ENCODE measurements at places on chromosomes 4 and X.

DNA sequence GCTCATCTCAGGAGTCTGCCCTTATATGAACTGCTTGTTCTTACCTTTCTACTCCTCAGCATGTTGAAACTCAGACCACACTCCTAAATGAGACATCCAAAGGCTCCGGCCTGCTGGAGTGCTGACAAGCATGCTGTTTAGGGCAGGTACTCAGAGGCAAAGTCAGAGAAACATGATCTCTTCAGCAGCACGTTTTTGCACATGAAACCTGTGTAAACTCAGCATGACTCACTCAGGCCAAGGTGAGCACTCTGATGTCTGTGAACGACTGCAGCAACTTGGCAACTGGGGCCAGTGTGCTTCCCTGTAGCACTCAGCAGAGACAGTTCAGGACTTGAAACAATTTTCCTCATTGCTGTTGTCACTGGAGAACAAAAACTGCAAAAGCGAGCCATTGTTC, 109.6 kb downstream of the PACRGL start:
- no peak overlapping the region for H3K4me3 ChIP-seq
- H3K36me3 ChIP-seq = no peaks in the 10 kb centered on the region
- no peaks in the 10 kb centered on the region for H3K4me1 ChIP-seq
- no peak for DNase-seq
- H3K27ac ChIP-seq = no peak overlapping the region

- no peak for DNase-seq
- H3K4me1 ChIP-seq = peaks cover 14% of the 10 kb centered on the region
- H3K27me3 ChIP-seq = peaks cover 26% of the 10 kb centered on the region
- H3K36me3 ChIP-seq = no peaks in the 10 kb centered on the region
- H3K4me3 ChIP-seq = peak within 1 kb of the TSS; percentile 60
- no peak within 1 kb of the TSS for H3K27ac ChIP-seq
Observed at GRCh38 chr4:56681158-56681852, at the start of gene HOPX. HOPX (minus strand) TSS chr4:56681296; CDS start chr4:56657816, 23,480 bp downstream.

DNA sequence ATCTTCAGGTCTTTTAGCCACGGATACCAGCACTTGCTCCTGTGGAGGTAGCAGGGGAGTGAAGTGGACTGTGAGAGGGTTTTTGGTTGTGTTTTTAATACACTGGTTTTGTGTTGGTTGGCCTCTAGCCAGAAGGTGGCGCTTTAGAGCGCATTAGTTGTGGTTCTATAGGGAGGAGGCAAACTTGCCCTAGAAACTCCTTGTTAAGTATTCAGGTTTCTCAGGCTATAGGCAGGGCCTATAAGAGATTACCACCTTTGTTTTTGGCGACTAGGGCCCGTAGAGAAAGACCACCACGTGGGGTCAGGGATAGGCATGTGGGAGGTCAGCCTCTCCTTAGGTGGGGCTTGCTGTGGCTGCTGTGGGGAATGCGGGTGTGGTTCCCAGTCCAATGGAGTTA, 221.6 kb upstream of the SPANXN4 start:
- no peaks in the 10 kb centered on the region for H3K4me1 ChIP-seq
- H3K27me3 ChIP-seq = no peaks in the 10 kb centered on the region
- no peak for DNase-seq
- no peak overlapping the region for H3K27ac ChIP-seq

GRCh38 chrX:146754268-146754667, 55.3 kb upstream of the CXorf51B start:
- no peaks in the 10 kb centered on the region for H3K27me3 ChIP-seq
- no peaks in the 10 kb centered on the region for H3K4me1 ChIP-seq
- peaks cover 1% of the 10 kb centered on the region for H3K36me3 ChIP-seq
- no peak for DNase-seq
- no peak overlapping the region for H3K27ac ChIP-seq

DNA sequence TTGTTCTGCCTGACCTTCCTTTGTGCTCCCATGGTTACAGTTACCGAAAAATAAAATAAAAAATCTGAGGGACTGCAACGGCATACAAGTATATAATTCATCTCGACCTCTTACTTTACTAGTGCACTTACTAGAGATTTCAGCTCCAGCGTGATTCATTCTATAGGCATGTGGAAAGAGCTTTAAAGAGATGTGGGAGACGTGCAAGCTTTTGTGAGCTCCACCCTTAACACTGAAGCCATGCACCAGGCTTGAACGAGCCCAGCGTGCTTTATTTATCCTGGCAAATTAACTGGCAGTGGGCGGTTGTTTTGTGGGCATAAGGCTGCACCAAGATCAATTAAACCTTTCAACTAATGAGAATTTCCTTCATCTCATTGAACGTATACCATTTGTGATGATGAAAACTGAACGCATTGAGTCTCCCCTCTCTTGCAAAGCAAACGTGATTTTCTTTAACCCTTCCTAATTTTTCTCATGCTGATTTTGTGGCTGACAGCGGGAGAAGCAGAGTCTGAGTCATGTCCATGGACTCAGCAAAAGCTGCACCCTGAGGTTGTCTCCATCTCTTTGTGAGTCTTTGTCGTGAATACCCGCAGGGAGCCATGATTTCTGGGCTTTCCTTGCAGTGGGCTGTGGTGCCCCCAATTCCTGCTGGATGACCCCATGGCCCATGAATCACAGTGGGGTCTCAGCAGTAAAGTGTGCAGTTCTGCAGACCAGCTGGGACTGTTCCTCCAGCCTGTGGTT, 60.1 kb downstream of the MXRA5 start:
- no peak overlapping the region for H3K4me3 ChIP-seq
- no peaks in the 10 kb centered on the region for H3K4me1 ChIP-seq
- no peak for DNase-seq
- no peak overlapping the region for H3K27ac ChIP-seq

DNA sequence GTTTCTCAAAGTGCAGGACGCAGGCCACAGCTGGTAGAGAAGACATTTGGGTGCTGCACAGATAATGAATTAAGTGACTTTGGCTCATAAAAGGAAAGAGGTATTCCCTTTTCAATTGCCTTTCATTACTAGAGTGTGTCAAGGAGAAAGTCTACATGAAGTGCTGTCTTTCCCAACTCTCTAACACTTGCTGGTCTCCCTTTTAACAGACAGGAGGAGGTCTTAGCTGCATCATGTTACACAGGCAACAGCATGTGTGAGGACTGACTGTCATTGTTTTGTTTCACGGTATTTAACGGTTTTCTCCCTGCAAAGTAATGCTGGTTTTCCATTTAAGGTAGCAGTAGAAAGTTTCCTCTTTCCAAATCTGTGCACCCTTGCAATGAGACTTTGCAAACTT, 291.3 kb upstream of the LDB2 start:
- H3K27me3 ChIP-seq = peaks cover 21% of the 10 kb centered on the region
- no peak overlapping the region for H3K27ac ChIP-seq
- no peak for DNase-seq
- H3K36me3 ChIP-seq = no peaks in the 10 kb centered on the region
- H3K4me3 ChIP-seq = no peak overlapping the region

DNA sequence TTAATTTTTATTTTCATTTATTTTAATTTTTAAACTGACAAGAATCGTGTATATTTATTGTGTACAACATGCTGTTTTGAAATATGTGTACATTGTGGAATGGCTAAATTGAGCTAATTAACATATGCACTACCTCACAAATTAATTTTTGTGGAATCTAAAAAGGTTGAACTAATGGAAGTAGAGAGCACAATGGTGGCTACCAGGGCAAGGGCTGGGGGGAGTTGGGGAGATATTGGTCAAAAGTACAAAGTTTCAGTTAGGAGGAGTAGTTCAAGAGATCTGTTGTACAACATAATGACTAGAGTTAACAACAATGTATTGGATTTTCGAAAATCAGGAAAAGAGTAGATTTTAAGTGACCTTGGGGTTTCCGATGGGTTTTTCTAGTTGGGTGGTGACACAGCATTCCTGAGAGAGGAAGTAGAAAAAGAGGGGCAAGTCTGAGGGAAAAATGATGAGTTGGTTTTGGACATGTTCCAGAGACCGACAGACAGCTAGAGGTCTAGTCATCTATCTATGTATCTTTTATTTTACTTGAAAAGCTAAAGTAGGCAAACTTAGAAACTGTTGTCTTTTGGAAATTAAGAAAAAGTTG, 23.2 kb downstream of the APOO start:
- peaks cover 7% of the 10 kb centered on the region for H3K36me3 ChIP-seq
- H3K4me3 ChIP-seq = no peak overlapping the region
- no peaks in the 10 kb centered on the region for H3K27me3 ChIP-seq
- H3K27ac ChIP-seq = peak overlapping the region; percentile 30
- H3K4me1 ChIP-seq = no peaks in the 10 kb centered on the region
- no peak for DNase-seq

DNA sequence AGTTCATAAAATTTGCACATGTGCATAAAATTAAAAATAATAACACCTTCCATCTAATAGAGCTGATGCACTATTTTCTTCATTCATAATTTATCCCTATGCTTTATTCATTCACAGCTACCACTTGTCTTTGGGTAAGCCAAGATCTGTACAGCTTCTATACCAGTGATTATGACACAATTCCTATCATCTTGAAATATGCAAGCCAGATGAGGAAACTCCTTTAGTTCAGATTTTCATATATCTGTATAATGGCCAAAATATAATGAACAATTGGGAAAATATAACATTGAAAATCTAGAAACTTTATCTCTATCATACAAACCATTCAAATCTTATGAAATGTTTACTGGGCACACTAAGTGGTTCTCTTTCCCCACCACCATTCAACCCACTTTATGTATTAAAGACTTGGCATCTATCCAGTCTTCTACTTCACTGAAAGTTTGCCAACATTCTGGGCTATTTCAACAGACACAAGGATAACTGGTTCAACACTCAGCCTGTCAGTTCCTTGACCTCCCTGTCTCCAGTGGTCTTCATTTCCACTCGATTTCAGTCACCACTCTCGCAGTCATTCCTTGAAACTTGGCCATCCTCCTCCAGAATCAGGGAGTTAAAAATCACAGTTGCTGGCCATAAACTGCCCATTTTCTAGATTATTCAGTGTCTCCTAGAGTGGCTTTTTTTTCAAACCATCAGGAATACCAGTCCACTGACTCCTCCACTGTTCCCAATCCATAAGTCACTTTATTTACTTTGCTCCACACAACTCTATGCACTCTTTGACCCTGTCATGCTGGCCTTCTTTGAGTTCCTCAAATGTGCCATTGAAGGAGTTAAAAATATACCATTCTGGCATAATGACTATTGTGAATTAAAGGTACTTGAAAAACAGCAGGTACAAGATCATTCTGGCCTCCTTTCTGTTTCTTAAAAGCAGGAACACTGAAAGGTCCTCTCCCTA, 85.5 kb downstream of the CAMK2D start:
- peaks cover 35% of the 10 kb centered on the region for H3K4me1 ChIP-seq
- H3K27ac ChIP-seq = peak overlapping the region; percentile 98
- no peaks in the 10 kb centered on the region for H3K27me3 ChIP-seq
- no peaks in the 10 kb centered on the region for H3K36me3 ChIP-seq

DNA sequence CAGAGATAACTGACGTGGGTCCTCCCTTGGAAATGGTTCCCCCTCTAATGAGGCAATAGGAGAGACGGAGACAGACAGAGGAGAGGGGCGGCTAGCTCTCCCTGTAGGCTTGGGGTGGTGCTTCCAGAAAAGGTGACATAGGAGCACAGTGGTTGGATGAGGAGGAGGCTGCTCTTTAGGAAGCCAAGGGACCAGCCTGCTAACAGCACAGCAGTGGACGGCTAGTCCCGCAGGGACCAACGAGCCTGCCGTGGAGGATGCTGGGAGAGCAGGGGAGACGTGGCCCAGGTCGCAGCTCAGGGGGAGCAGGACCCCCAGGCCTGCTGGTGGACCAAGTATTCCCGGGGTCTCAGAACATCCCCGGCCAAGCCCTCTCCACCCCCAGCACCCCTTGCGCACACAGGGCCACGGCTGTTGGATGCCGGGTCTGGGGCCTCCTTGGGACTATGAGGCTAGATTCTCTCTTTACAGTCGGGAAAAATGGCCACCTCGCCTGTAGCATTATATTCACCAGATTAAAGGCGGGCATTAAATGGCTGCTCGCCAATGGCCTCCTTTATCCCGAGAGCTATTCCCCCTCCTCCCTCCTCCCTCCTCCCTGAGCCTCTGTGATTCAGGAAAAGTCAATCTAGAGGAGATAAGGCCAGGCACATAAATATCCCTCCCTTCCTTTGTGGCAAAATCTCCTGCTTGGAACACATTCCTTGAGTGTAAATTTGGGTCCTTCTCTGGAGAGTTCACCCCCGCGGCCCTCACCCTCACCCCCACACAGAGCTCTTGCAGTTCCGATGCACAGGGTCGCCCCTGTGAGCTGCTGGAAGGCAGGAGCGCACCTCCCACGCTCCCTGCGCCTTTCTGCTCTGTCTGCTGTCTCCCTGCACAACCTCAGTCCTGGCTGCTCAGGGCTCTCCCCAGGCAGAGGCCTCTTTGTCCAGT, 30.5 kb upstream of the NSG1 start:
- H3K4me1 ChIP-seq = peaks cover 9% of the 10 kb centered on the region
- H3K36me3 ChIP-seq = peaks cover 2% of the 10 kb centered on the region
- peaks cover 41% of the 10 kb centered on the region for H3K27me3 ChIP-seq
- no peak overlapping the region for H3K4me3 ChIP-seq
- no peak for DNase-seq

DNA sequence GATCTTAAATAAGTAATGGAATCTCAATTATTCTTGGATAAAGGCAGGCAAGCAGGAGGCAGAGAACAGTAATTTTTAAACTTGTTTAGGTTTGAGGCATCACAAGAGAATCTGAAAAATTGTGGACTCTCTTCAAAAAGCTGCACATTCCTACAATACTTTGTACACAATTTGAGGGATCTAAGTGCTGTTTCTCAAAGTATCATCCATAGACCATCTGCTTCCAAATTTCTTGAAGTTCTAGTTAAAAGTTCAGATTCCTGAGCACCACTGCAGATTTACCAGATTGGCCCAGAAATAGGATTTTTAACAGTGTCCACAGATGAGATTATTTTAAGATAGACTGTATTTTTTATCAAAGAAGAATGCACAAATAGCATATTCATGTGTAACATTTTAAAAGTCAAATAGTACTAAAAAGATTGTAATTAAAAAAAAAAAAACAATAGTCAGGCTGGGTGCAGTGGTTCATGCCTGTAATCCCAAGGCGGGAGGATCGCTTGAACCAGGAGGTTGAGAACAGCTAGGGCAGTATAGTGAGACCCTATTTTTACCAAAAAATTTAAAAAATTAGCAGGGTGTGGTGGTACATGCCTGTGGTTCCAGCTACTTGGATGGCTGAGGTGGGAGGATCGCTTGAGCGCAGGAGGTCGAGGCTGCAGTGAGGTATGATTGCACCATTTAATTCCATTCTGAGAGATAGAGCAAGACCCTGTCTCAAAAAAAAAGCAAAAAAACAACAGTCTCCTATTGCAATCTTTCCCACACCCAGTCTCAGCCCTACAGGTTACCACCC, 14.2 kb upstream of the FNIP2 start:
- no peak overlapping the region for H3K27ac ChIP-seq
- no peak for DNase-seq

GRCh38 chrX:21875013-21875412, 19.2 kb downstream of the YY2 start:
- no peaks in the 10 kb centered on the region for H3K4me1 ChIP-seq
- H3K27ac ChIP-seq = no peak overlapping the region
- no peaks in the 10 kb centered on the region for H3K27me3 ChIP-seq
- peaks cover 5% of the 10 kb centered on the region for H3K36me3 ChIP-seq

- H3K27me3 ChIP-seq = no peaks in the 10 kb centered on the region
- H3K36me3 ChIP-seq = peaks cover 3% of the 10 kb centered on the region
- no peaks in the 10 kb centered on the region for H3K4me1 ChIP-seq
- no peak overlapping the region for H3K27ac ChIP-seq
- no peak for DNase-seq
Observed at GRCh38 chr4:13920111-13920875, 292.8 kb upstream of the BOD1L1 start.

GRCh38 chrX:50198348-50198747, 2.5 kb downstream of the AKAP4 start:
- no peaks in the 10 kb centered on the region for H3K36me3 ChIP-seq
- no peak overlapping the region for H3K4me3 ChIP-seq
- peaks cover 1% of the 10 kb centered on the region for H3K4me1 ChIP-seq
- no peak for DNase-seq

- no peak for DNase-seq
- H3K4me3 ChIP-seq = no peak overlapping the region
- no peaks in the 10 kb centered on the region for H3K27me3 ChIP-seq
- H3K4me1 ChIP-seq = no peaks in the 10 kb centered on the region
Observed at GRCh38 chr4:105951198-105951597, 55.9 kb downstream of the NPNT start.

Data from central memory CD8-positive, alpha-beta T cell (primary cell).